ENCODE measurements at places on chromosomes 5 and 9.

DNA sequence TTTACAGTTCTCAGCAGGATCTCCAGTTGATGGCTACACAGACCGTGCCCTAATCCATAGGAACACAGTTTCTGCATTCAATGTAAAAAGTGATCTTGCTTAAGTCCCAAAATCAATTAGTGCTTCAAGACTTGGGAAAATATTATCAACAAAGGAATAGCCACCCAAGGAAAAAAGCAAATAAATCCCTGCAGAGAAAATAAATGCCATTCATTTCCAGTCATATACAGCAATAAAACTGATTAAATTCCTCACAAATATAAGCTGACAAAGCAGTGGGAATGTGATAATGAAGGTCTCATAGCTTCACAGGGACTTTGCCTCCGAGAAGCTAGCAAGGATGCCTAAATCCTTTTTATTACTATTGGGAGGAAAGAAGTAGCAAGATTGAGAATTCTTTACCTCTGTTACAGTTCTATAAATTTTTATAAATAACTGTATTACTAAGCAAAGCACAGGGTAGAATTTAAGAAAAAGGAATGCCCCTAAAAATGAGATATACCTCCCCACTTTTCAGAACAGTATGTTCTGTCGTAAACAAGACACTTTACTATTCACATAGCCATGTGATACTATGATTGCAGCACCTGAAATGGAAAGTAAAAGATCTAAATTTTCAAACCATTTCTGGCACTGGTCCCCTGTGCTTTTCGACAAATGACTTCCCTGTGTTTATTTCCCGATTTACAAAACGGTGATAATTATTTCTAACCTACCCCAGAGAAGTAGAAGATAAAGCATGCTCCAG, 59.8 kb downstream of the ARSB start:
- DNase-seq: no peak

DNA sequence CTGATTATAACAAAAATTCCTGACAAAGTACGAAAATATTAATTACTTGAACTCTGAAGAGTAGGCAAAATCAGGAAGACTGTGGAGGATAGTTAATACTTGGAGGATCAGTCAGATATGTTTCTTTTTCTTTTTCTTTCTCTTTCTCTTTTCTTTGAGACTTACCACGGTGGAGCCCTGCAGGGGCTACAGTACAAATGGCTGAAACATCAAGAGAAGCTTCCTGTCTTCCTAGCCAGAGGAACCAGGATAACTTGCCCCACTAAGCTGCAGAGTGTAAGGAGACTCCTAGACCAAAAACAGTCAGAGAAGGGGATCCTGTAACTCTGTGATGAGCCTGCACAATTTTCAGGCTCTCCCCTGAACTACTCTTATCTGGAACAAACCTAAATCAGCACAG, 324.6 kb upstream of the TYRP1 start:
- no peak for DNase-seq

DNA sequence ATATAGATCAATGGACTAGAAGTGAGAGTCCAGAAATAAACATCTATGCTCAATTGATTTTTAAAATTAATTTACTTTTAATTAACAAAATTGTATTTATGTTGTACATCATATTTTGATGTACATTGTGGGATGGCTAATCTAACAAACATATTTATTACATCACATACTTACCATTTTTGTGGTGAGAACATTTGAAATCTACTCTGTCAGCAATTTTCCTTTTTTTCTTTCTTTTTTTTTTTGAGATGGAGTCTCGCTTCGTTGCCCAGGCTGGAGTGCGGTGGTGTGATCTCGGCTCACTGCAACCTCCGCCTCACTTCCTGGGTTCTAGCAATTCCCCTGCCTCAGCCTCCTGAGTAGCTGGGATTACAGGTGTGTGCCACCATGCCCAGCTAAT, 32.4 kb upstream of the SHB start:
- DNase-seq: no peak

DNA sequence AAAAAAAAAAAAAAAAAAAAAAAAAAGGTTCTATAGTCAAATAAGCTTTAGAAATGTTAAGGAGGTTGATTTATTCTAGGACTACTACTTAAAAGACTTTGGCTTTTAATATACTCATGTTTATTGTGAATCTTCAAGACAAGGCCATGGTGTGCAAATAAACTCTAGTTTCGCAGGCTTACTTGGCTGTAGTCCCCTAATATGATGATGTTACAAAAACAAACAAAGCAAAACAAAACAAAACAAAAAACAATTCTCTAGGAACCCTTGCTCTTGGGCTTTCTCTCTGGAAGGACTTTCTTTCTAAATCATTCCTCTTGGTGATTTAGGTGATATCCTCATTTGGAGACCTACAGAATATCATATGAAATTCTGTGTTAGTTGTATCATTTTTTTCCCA, 172.0 kb downstream of the GDNF start:
- DNase-seq: no peak

DNA sequence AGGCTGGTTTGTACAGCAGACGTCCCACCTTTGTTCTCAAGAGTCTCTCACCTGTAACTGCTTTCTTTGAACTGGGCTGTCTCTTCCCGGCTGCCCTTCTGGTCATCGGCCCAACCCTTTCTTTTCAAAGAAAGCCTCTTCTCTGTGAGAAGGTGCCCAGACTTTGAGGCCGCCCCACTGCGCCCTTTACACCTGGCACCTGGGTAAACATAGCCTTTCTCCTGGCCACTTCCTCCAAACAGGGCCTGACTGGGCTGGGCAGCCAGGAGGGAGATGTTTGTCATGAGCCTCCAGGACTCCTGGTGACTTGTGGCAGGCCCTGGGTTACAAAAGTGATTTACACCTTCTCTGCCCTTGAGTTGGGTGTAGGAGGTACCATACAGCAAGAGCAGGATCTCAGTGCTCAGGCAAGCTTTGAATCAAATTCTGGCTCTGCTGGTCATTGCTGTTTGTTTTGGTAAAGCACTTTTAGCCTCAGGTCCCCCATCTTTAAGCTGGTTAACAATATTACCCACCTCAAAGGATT, 127.2 kb upstream of the CXCL14 start:
- no peak for DNase-seq

All from cortex of kidney (tissue), 1 donor.